T-cell (primary cell): ENCODE measurements at places on chromosomes 5 and 9.

DNA sequence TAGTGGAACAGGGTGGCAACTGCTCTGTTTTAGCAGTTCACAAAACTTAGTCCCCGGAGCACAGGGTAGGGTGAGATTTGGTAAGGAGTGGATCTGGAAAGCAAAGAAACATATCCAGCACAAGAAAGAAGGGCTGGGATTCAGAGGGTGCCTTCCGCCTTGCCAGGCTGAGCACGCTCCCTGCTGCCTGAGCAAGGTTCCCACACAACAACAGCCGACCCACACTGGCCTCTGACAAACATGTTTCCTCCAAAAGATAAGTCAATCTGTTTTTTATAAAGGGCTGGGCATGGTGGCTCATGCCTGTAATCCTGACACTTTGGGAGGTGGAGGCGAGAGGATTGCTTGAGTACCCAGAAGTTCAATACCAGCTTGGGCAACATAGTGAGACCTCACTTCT is 45.8 kb downstream of the RAB3C start:
- DNase-seq = no peak

DNA sequence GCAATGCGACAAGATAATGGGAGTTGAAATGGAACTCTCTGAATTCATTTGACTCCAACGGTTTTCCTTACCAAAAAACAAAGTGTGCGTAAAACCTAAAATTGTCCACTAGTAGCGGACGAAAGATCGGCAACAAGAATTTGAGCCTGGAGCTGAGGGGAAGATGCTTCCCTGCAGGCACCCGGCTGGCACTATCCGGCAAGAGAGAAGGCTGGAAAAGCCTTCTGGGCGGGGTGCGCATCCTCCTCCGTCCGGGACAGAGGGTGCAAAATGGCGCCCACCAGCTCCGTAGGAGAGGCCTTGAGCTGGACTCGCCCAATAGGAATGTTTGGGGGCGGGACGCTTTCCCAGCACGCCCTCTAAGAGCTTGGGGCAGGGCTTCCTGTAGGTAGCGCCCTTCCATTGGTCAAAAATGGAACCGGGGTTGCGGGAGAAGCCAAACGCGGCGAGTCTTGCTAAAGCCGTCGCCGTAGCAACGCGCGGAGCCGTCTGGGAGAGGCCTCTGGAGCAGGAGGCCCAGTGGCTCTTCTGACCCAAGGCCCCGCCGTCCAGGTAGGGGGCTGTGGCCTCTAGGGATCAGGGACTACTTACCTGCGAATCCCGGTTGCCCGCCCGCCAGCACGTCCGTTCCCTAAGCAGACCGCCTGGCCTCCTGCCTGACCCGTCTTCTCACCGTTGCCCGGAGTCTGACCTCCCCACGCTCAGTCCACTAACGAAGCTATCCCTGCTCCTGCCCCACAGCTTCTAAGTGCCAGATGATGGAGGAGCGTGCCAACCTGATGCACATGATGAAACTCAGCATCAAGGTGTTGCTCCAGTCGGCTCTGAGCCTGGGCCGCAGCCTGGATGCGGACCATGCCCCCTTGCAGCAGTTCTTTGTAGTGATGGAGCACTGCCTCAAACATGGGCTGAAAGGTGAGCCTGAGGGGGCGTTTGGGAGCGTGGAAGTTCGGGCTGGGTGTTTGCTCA is 9.2 kb downstream of the RUFY1 start:
- peak; percentile 91 for DNase-seq

DNA sequence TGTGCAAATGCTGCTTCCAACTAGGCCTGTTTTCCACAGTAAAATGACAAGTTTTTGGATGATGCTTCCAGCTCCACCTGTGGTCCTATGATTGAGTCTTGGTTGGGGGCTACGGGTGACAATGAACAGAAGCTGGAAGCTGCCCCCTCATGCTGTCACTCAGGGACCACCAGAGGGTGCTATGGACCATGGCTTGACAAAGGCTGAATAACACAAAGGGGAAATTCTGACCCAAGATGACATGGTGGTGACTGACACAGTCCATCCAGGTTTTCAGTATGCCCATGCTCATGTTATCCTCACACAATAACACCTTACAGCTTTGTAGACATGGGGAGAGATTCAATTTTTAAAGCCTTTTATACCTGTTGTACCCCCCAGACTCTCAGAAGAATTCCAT is 23.9 kb upstream of the SAP30L start:
- DNase-seq = no peak

- DNase-seq = no peak
These were observed 6.2 kb downstream of the UGT3A2 start for GRCh38 chr5:36060420-36060887.

- DNase-seq = no peak
These were observed 208.8 kb upstream of the TAS2R1 start for GRCh38 chr5:9838916-9839315.

- no peak for DNase-seq
These were observed 30.4 kb downstream of the NUDT12 start for GRCh38 chr5:103532086-103532734.

DNA sequence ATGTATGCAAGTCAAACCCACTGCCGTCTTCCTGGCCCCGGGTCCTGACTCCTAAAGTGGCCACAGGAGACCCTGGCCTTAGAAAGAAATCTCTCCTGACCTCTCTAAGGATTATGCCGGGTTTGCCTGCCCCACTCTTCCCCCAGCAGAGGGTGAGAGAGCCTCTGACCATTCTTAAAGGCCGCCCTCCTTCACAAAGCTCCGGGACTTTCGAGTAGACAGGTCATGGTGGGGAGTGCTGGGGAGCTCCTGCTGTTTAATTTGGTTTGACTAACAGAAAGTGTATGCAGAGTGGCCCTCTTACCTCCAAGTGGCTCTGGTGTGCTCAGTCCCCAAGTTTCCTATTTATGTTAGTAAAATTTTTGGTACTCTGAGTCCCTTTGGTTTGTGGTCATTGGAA is 111.8 kb downstream of the LRRC70 start:
- DNase-seq = no peak

DNA sequence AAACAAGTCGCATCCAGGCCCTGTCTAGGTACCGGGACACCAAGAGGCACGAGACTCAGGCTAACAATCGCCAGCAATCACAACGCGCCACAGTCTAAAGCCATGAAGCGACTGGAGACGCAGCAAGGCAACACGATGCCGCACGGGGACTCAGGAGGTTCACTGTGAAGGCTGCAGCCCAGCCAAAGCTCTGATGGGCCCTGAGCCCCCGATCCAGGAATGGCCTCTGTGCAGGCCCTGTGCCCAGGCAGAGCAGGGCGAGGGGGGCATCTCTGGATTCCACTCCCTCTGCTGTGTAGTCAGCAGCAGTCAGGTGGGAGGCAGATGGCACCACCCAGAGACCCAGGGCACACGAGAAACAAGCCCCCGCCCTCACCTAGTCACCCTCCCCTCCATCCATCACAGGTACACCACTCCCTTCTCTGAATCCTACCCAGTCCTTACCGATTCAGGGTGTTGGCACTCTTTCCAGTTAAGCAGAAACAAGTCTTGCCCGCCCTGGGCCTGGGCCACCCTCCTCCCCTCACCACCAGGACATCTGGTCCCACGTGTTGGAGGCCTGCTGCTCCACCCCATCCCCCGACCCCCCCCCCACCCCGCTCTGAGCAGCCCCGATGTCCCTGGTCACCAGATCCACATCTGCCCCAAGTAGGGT is 1.1 kb downstream of the RALGDS start:
- no peak for DNase-seq

- no peak for DNase-seq
These were observed 3.2 kb downstream of the RNF208 start for GRCh38 chr9:137218754-137219271.

DNA sequence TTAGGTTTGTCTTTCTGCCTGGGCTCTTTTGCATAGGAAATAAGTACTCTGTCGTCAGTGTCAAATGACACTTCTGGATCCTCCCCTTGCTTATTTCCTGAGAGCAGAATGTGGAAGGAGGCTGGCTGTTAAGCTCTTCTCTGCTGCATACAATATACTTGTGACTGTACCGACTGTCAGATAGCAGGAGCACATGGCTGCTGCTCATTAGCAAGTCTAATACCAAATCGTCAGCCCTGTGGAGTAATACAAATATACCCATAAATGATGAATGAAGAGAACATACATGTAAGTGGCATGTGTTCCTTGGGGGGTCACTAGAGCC is at the start of gene GPR151:
Gene GPR151, minus strand, starts transcription at position 40 of the 325 bp plus-strand sequence. CDS start 77 bp downstream, outside the sequence.
- DNase-seq = no peak

DNA sequence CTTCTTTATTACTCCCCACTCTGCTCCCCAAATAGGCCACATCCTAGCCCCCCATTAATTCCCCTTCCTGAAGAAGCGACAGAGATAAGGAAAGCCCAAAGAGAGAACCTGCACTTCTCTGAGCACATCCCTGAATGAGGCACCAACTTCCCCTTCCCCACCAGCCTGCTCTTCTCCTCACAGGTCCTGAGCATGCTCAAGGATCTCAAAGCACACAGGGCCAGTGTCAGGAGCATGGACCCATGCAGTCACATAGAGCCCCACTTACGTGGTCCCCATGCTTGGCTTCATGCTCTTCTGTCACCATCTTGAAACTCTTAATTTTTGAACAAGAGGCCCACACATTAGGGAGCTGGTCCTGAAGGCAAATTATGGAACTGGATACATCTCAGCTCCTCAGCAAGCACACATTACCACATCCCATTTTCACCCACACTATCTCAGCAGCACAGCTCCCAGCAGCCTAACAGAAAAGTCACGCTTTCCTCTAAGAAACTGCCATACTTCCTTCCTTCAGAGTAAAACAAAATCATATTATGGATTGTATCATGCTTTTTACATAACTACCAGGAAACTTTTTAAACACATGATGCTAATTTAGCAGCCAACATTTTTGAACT is 99.8 kb downstream of the NFIB start:
- no peak for DNase-seq

DNA sequence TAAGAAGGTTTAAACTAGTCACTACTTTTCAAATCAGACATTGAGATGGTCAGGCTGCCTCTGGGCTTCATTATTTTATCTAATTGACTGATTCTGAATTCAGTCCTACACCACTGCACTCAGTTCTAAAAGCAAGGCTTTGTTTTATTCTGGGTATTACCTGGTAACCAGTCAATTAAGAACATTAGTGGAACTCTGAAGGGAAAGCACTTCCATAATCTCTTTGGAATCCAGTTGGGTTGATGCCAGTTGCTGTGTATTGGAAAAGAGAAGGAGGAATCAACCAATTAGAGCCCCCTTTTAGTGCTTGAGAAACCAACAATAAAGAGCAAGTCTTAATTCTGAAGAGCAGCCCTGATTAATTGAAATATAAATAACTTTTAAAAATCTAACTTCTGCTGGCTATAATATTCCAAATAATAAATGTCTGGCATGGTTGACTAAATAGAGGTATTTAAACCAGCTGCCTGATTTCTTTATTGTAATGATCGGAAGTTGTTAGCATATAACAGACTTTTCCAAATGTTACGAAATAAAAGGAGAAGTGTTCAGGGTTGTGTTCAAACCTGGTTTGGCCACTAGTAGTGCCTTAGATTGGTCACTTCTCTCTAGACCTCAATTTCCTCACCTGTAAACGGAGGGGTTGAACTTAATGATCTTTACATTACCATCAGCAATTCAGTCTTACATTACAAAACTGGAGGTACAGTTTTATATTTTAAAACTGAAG is 32.0 kb downstream of the CPEB4 start:
- no peak for DNase-seq

GRCh38 chr5:14842117-14842516 is 29.5 kb downstream of the ANKH start:
- DNase-seq = no peak

GRCh38 chr9:68732405-68733020 is 27.5 kb downstream of the PIP5K1B start:
- DNase-seq = no peak

- DNase-seq = no peak
These were observed 10.7 kb downstream of the PBX3 start for GRCh38 chr9:125757834-125758233.

- DNase-seq = no peak
These were observed 20.1 kb upstream of the TCERG1 start for GRCh38 chr5:146426853-146427618.

GRCh38 chr5:157610990-157611389 is 35.4 kb upstream of the ADAM19 start:
- DNase-seq = no peak

DNA sequence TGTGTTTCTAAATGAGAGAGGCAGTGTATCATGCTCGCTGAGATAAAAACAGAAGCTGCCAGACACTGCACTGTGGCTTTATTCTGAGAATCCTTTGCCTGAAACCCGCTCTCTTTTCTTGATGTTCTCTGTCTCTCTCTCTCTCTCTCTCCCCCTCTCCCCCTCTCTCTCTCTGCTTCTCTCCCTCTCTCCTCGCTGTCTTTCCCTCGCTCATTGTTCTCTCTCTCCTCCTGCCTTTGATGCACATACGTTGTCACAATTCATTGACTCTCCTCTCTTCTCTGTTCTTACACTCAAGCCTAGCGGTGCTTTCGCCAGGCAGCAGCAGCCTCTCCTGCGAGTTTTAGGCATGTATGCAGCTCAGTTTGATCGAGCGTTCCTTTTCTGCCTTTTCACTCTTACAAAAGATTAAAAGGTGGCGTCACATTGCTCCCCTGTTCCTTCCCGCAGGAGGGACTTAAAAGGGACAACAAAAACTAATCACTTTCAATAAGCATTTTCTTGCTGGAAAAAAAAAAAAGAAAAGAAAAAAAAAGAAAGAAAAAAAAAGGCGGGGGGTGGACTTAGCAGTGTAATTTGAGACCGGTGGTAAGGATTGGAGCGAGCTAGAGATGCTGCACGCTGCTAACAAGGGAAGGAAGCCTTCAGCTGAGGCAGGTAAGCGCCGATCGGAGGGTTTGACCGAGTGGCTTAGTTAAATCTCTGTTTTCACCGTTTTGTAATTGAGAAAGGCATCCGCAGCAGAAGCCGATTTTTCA is 717.9 kb upstream of the WWC1 start:
- DNase-seq = no peak

- DNase-seq = no peak
These were observed 62.1 kb upstream of the IL6ST start for GRCh38 chr5:56056875-56057274.

DNA sequence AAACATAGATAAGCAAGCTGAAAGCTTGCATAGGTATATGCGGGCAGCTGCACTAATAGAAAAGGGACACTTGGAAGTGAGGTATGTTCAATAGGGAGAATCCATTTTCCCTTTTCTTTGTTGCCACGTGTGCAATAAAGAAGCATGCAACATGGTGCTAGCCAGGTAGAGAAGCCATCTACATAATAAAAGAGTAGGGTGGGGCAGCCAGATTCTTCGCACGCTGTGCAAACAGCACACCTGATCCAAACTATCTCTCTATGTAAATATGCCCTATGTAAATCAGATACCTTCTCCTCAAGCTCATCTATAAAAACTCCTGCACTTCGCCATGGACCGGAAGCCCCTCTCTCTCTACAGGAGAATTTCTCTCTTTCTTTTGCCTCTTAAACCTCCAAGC is 91.9 kb upstream of the C9orf72 start:
- no peak for DNase-seq

GRCh38 chr9:26058111-26058895 is 380.1 kb upstream of the TUSC1 start:
- DNase-seq = no peak

DNA sequence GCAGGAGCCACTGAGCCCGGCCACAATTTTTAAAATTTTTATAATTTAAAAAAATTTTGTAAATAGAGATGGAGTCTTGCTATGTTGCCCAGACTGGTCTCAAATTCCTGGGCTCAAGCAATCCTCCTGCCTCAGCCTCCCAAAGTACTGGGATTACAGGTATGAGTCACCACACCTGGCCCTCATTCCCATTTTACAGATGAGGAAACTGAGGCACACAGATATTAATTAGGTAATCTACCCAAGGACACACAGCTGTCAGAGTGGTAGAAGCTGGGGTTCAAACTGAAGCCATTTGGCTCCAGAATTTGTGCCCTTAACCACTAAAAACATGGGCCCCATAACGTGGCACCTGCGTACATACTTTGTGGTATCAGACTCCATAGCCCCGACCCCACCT is 7.5 kb downstream of the TRUB2 start:
- no peak for DNase-seq

GRCh38 chr5:10500669-10501068 is 59.0 kb downstream of the ROPN1L start:
- DNase-seq = no peak
